Frontal cortex (tissue), 4 donors: ENCODE measurements at places on chromosomes 13 and 19.

GRCh38 chr13:56530096-56530495 is 610.6 kb upstream of the PRR20A start:
- DNase-seq: no peak

DNA sequence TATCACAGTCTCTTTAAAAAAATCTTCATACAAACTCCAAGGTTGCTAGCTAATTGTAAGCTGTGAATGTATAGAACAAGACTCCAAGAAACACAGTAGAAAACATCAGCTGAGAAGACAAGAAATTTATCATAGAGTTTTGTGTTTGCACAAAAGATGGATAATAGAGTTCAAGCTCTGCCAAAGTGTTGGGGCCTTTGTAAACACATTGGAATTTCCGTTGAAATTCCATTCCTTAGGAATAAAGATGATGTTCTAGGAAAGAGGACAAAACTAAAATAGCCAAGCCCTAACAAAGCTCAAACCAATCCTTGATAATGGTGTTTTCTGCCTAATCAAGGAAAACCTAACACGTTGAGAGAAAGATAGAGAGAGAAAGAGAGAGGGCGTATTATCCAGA is 20.6 kb downstream of the LRRC63 start:
- DNase-seq: no peak

- DNase-seq: no peak
Measured at GRCh38 chr13:29761160-29761559, 89.3 kb downstream of the UBL3 start.

GRCh38 chr13:33723772-33724435 is 94.0 kb upstream of the RFC3 start:
- peak; percentile 47 for DNase-seq

GRCh38 chr19:10550336-10550735 is 6.6 kb downstream of the ATG4D start:
- DNase-seq: no peak
